HT1080 (cell line): ENCODE measurements at places on chromosomes 1 and 21. TPM values are rescaled to one million over a fixed set of nuclear protein-coding genes. Genes with fewer than 3 reads are reported as not detected.

GRCh38 chr1:39608921-39609320 is 30.5 kb downstream of the HEYL start:
- DNase-seq, result no peak

GRCh38 chr1:82836213-82836972 is 1035.7 kb downstream of the ADGRL2 start:
- no peak for DNase-seq

DNA sequence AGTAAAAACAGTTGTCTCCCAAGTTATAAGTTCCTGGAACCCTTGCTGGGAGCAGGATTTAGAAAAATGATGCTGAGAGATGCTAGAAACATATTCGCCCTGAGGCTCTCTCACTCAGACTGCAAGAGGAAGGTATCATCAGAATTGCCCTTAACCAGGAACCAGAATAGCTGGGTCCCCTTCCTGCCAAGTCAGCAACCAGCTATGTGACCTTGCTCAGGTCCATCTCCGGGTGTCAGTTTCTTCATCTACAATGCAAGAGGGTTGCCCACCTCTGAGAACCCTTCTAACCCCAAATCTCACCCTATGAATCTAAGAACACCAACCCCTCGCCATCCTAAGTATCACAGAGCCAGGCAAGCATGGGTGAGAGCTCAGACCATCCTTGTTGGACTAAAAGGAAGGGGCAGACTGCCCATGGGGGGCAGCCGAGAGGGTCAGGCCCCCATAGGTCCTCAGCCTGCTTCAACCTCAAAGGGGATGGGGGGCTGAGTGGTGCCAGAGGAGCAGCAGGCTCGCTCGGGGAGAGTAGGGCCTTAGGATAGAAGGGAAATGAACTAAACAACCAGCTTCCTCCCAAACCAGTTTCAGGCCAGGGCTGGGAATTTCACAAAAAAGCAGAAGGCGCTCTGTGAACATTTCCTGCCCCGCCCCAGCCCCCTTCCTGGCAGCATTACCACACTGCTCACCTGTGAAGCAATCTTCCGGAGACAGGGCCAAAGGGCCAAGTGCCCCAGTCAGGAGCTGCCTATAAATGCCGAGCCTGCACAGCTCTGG is 390 bp upstream of the S100A9 start:
- no peak for DNase-seq

FAM89A gene
- total RNA-seq, result 14.4 and 21.4 TPM in 2 replicates

OR2T35 gene
- not detected in 2 replicates for total RNA-seq
